ENCODE measurements at places on chromosomes 3 and 15.

GRCh38 chr3:144831955-144832716, 860.5 kb downstream of the DIPK2A start:
- DNase-seq: no peak

GRCh38 chr3:6807967-6808588, 52.8 kb upstream of the GRM7 start:
- DNase-seq: no peak

- DNase-seq: peak; percentile 43
These were observed 787 bp upstream of the SLMAP start for GRCh38 chr3:57755368-57755675.

- no peak for DNase-seq
These were observed 10.0 kb downstream of the ABHD2 start for GRCh38 chr15:89098281-89098680.

- peak; percentile 65 for DNase-seq
These were observed 5.8 kb upstream of the RPL29 start for GRCh38 chr3:52001443-52001974.

DNA sequence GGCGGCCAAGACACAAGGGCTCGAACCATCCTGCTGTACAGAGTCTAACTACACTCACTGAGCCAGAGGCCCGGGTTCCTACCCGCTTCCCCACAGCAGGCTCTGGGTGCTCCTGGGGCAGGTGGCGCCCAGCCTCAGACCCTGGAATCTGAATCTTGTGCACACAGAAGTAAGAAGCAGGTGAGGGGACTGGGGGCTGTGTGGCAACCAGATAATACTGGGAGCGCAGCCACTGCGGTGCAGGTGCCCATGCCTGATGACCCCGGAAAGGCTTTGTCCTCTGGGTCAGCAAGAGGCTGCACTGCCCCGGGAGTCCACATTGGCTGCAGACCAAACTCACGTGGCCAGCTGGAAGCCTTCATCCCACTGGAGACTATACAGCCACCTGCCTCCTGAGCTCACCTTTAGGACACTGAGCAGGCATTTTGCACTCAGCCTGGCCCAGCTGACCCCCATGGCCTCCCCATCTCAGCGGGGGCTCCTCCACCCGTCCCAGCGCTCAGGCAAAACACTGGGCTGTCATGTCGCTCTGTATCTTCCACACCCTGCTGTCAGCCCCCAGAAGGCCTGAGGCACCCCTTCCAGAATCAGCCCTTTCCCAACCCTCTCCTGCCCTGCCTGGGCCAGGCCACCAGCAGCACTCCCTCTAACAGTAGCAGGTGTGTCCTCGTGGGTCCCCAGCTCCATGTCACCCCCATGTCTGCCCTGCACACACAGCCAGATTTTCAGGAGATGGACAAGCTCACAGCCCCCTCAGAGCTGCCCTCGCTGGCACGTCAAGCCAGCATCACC, 101.0 kb upstream of the IQSEC1 start:
- DNase-seq: no peak

DNA sequence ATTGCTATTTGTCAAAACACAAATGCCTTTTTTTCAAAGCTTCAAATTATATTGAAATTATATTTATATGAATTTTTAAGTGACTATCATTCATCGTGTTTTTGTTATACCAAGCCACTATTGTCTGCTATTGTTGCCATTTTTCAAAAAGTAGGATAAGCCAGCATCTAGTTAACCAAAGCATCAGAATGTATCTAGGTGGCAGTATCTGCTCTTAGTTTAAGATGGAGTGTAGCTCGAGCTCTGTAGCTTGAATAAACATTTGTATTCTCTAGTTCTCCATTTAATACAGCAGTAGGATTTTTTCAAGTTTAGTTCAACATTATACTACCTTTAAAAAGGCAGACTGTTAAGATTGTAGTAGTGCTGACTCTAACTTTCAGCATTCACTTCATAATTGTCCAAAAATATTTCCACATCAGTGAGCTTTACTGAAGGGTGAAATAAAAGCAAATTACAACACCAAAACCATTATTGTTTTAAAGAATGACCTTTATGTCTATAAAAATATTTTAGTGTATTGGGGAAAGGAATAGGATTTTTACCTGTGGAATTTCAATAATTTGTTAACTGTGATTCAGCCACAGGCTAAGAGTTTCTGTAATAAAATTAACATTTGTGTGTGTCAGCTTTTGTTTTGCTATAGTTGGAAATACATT, 19.6 kb upstream of the C15orf61 start:
- DNase-seq: peak; percentile 14

DNA sequence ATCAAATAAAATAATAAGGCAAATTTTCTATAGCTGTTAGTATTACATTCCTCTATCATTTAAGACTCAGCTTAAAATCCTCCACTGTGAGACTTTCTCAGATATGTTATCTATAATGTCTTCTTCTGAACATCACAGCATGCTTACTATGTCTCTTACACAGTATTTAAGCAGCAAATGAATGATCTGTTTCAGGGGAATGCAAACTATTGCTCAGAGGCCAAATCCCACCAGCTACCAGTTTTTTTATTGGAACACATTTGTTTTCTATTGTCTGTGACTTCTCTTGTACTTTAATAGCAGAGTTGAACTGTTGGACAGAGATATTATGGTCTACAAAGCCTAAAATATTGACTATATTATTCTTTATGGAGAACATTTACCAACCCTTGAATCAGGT, 59.6 kb downstream of the C3orf38 start:
- DNase-seq: no peak

GRCh38 chr3:136690599-136690998, 61.6 kb downstream of the STAG1 start:
- DNase-seq: no peak

- peak; percentile 71 for DNase-seq
These were observed 315.7 kb upstream of the PROK2 start for GRCh38 chr3:72100601-72101187.

DNA sequence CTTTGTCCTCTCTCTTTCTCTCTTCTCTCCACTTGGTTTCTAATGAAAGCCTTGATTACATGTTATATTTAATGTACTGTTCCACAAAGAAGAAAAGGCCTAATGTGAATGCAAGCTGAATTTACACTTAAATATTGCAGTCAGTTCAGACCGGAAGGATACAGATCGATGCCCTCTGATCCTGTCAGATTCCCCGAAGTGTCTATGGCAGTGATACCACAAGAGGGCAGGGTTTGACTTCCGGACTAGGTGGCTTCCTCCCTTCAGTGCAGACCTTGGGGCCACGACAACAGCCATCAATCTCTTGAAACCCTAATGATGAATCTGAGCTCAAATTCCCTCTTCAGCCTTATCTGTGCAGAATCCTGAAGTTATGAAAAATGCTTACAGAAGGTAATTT, 29.5 kb downstream of the AGTR1 start:
- DNase-seq: peak; percentile 37

GRCh38 chr3:127150513-127151250, 42.2 kb upstream of the PRR23E start:
- no peak for DNase-seq

GRCh38 chr3:11717768-11718636, 74.3 kb upstream of the VGLL4 start:
- peak; percentile 62 for DNase-seq

Measured in large intestine (tissue), 12 donors.